ENCODE measurements at places on chromosomes 3 and 15.

DNA sequence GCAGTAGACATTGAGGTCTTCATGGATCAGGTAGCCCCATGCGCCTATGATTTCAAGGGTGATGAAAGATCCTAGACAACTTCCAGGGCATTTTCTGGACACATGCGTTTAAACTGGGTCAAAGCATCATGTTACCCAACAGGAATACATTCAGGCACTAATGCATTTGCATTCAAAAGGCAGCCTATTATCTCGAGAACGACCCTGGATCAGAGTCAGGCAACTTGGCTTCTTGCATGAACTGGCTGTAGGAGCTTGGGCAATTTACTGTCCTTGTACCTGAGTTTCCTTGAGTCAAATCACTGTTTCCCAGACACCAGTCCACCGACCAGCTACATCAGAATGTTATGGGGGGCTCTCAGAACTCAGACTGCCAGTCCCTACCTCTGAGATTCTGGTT lies 51.5 kb upstream of the CHST2 start:
- no peak for DNase-seq

DNA sequence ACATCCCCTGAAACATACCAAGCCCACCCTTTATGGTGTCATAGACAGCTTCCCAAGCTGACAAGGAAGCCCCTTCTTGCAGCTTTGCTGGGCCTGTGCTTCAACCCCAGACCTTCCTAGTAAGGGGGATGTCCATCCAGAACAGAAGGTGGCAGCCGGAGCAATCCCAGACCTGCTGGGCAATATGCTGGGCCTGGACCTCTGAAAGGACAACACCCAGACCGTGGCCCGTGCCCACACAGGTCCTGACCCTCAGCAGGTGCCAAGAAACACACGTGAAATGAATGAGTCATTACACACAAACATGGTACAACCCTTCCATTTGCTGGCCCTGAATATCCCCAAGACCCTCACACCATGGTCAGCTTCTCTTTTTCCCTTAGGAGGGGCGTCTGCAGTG lies 19.8 kb upstream of the VILL start:
- DNase-seq = no peak

DNA sequence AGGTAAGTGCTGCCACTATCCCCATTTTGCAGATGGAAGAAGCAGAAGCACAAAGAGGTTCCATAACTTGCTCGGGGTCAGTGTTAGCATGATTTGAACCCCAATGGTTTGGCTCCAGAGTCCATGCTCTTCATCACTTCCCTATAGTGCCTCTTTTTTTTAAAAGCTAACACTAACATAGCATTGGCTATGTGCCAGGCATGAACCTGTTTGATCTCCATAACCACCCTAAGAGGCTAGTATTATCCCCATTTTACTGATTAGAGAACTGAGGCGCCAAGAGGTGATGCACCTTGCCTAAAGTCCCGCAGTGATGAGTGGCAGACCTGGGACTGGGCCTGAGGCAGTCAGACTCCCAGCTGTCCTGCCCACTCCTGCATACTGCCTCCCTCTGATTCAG lies 7.3 kb downstream of the LINGO1 start:
- DNase-seq = no peak

DNA sequence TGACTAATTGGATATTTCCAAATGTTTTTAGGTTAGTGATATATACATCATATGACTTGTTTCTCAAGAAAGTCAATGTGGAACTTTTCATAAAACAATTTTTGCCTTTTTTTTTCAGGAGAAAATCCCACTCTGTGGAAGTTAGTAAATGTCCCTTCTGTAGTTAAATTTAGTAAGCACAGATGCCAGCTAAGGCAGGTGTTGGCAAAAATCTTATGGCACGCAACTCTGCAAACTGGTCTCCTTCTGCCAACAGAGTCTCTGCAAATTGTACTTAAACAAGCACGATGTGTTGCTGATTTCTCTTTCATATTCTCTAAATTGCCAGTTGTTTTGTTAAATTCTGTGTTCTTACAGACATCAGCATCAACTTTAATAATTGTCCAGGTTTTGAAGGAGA lies 233.8 kb downstream of the IL5RA start:
- no peak for DNase-seq

DNA sequence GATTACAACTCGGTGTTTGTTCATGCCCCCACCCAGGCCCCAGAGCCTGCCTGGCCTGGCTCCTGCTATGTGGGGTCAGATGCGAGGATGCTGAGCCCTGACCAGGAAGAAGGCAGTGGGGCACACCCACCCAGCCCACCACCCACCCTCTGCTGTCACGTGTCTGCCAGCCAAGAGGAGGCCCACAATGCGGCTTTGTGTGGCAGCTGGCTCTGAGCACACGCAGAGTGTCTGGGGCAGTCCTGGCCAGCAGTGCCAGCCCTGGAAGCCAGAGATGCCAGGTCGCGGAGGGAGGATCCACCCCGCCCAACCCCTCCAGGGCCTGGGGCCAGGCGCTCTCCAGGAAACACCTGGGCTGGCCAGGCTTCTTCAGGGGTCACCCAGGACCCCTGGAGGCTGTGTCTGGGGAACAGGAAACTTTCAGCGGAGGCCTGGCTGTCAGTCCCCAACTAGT lies 26.4 kb upstream of the KLF13 start:
- DNase-seq = no peak

- no peak for DNase-seq
Measured at GRCh38 chr3:122146466-122146865, 37.0 kb upstream of the CASR start.

DNA sequence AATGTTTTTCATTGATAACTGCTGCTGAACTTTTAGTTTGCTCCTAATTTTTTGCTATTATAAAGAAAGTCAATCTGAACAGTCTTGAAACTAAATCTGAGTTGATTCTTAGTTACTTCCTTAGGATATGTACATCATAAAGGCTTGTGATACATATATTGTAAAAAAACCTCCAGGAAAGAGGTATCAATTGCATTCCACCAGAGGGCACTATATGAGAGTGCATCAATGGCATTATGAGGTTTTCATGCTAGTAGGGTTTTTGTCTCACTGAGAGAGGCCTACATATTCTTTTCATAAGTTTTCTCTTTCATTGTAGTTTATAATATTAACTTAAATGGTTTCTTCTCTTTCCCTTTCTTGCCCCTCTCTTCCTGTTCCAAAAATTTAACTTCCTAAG lies 46.9 kb downstream of the PIK3R4 start:
- no peak for DNase-seq

DNA sequence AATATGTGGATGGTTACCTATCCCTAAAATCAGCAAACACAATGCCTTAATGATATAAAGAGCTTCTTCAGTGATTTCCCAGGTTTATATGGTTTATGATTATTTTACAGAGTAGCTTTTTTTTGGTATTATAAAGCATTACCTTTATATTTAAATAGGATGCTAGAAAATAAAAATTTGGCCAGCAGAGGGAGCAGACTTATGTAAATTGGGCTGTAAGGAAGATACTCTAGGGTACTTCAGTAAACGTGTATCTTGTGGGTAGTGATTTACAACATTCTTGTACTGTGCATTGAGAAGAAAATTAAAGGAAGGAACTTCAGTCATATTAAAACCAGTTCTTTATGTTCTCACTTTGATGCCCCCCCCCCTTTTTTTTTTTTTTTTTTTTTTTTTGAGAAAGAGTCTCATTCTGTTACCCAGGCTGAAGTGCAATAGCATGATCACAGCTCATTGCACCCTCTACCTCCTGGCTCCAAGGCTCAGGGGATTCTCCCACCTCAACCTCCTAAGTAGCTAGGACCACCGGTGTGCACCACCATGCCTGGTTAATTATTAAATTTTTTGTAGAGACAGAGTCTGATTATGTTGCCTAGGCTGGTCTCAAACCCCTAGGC lies 167.9 kb downstream of the BBX start:
- DNase-seq = no peak

DNA sequence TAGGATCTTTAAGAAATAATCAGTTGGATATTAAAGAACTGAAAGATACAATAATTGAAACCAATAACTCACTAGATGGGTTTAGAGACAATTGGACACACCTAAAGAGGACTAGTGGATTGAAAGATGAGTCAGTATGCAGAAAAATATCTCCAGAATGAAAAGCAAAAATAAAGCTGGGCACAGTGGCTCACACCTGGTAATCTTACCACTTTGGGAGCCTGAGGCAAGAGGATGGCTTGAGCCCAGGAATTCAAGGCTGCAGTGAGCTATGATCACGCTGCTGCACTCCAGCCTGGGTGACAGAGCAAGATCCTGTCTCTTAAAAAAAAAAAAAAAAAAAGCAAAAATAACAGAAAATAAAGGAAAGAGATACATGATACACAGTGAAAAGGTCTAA lies 37.4 kb upstream of the CCDC174 start:
- no peak for DNase-seq

DNA sequence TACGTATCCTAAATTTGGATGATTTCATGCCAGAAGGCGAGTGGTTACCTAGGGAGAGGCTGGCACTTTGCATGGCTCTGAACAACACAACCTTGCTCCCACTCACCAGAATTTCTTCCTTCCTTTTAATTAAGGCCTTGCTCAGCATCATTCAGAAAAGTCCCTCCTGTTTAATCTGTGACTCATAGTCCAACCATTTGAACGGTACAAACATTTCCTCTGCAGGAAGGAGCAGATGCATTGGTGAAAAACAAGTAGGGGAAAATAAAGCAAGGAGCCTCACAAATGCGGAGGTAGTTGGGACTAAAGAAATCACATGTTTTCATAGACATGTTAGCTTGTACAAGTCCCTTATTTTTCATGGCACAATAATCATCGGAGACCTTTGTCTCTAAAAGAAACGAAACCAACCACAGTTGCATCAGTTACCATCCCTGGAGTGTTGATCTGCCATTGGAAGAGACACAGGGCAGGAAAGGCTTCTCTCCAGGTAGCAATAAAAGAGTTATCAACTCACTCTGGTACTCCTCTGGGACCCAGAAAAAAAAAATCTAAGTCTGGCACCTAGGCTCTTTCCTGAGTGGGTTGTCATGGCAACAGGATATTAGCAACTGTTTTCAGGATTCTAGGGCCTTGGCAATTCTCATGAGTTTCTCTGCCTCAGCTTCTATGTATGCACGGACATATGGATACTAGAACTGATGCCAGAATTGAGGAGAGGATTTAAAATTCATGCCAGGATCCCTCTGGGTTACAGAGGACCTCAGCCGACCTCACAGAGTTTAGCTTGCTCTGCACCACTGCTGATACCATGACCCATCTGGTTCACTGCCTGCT lies 255.4 kb upstream of the ARPP21 start:
- DNase-seq = no peak

DNA sequence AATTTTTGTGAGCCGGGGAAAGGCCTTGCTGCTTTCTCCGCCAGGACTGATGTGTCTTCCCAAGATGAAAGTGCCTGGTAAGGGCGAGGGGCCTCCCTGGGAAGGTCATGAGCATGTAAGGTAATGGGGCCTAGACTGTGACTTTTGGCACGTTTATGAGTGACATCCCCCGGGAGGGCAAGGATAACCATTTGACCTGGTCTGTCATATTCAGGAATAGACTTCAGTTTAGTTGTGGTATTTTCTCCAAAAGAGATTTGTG lies 631 bp upstream of the CNBP start:
- DNase-seq = no peak

- no peak for DNase-seq
Measured at GRCh38 chr3:152519376-152519775, 250.6 kb downstream of the MBNL1 start.

DNA sequence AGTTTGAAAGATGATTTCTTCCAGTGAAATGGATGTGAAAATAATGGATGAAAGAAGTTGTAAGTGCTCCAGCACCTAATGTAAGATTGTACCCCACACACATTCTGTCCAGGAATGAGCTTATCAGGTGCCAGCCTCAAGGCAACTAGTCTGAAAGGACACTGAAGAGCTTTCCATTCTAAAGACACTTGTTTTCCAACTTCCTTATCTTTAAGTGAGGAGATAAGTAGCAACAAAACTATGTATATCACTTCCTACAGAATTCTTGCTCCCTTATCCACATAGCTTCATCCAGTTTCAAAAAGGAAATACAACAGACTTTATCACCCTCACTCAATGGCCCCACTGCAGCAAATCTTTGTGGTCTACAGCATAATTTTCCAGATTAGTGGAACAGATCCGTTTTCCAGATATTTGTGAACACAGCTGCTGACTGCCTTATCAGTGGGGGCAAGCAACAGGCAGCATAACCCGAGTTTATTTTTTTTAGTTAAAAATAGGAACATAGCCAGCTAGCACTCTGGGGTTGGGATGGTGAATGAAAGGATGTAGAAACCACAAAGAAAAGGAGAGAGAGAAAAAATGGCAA lies 60.6 kb downstream of the CD200R1L start:
- no peak for DNase-seq

- peak; percentile 86 for DNase-seq
Measured at GRCh38 chr15:89575146-89575655, at the start of gene TICRR. TICRR (plus strand) TSS chr15:89575469; CDS start chr15:89575587, 118 bp downstream.

GRCh38 chr3:8567784-8568575 lies 66.4 kb downstream of the LMCD1 start:
- no peak for DNase-seq

DNA sequence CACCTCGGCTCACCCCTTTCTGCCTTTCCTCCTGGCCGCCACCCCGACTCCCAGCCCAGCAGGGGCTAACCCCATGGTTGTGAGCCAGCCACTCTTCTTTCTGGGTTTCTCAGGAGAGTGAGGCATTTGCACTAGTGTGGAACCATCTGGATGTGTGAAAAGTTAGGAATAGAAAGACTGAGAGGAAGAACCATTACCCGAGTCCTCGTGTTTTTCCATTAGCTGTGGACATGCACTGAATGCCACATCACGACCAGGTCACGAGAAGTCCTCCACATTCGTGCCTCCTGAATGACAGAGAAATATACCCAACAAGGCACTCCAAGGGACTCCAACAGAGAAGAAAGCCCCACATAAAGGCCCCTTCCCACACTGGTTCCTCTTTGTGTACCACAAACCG lies 18.0 kb upstream of the RAD18 start:
- DNase-seq = no peak

DNA sequence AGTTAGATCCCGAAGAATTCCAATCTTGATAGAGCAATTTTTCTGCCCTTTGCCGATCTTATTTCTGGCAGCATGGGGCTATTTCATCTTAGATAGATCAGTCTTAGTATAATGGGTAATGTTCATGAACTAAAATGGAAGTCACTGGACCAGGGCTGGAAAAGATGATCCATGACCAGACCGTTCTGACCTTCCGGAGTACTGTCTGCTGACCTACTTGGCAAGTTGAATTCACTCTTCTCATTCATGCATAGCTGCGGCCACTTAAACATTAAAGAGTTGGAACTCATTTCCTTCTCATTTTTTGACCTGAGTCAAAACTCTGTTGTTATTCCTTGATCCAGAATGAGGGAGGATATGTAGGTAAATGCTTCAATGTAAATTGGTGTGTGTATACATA lies 32.5 kb downstream of the GMNC start:
- no peak for DNase-seq

DNA sequence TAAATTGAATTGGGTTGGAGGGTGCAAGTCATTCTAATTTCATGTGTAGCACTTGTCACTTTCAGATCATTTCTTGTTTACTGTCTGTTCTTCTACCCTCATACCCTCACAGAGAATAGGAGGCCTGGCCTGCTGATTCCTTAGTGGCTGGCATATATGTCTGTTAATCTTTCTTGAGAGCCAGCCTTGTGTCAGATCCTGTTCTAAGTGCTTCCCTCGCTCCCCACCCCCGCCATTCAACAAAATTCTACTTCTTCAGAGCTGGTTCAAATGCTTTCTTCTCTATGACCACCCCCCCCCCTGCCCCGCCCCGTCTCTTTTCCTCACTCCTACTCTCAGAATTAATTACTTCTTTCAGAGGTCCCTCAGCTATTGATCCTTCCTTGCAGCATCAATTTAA lies 1.5 kb upstream of the U2SURP start:
- no peak for DNase-seq

Measured in T-helper 1 cell (primary cell).